Activated naive CD4-positive, alpha-beta T cell (primary cell): ENCODE measurements at places on chromosomes 1 and 21.

- DNase-seq: no peak
Measured at GRCh38 chr1:113812661-113813135, 422 bp upstream of the RSBN1 start.

DNA sequence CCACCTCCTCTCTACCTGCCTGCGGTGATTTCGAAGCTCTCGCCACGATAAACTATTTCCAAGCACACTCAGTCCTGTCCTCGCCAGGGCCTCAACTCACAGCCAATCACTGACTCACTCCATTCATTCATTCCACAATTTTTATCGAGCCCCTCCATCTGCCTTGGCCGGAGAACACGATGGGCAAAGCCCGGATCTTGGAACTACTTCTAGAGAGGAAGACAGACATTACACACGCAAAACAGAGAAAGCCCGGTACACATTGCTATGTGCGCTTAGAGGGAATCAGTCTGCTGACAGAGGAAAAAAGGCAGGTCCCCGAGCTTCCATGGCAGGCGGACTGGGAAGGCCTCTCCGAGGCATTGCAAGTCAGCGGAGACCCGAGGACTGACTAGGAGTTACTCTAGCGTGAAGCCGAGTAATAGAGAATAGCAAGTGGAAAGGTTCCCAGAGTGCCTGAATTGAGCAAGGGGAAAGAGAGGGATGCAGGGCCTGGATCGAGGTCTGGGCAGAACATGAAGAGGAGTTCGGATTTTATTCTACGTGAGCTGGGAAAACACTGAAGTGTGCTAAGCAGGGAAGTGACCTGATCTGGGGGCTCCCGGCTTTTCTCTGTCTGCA is 54.2 kb upstream of the DNAJC6 start:
- DNase-seq: no peak

- no peak for DNase-seq
Measured at GRCh38 chr1:172993640-172994039, 57.1 kb downstream of the TNFSF18 start.

- DNase-seq: no peak
Measured at GRCh38 chr1:6126521-6127067, 53.5 kb downstream of the CHD5 start.

GRCh38 chr1:31535561-31535960 is 40.8 kb upstream of the TINAGL1 start:
- DNase-seq: no peak

DNA sequence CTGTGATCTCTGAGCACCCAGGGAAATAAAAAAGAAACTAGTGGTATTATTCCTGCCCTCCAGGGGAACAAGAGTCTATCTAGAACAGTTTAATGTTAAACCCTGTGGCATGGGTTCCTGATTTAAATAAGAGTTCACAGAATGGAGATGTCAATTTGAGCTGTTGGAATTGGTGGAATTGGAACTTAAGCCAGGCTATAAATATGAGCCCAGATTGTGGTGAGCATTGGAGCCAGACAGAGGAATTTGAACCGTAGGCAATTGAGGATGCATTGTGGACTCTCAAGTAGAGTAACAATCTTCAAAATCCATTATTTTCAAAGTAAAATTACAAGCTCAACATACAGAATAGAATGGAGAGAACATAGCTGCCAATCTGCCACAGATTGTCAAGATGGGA is 98.2 kb downstream of the NEK7 start:
- DNase-seq: no peak

DNA sequence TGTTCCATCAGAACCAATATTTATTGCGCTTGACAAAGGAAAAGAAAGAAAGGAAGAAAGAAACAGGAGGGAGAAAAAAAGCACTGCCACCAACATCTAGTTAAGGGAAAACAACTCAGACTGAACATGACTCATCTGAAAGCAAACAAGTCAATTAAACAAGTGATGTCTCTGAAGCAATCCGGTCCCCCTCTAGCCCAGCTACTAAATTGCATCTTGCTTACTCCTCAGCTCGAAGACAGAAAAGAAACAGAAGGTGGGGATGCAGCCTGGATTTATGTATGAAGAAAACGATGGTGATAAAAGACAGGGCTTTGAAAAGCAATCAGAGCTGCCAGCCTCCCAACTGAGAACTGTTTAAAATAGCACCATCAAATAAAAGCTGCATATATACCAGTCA is 188.2 kb downstream of the OMA1 start:
- no peak for DNase-seq

DNA sequence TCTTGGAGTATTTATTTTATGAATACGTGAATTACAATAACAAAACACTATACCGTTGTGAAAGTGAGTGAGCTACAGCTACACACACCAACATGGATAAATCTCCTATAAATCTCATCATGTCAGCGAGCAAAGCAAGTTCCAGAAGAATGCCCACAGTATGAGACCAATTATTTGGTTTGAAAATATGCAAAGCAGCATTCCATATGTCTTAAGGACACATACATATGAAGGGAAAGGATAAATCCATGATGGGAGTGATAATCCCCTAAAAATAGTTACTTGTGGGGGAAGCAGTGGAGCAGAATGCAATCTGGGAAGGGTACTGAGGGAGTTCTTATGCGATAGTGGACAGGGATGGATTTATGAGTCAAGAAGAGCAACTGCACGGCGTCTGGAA is 261.3 kb downstream of the DISC1 start:
- no peak for DNase-seq

DNA sequence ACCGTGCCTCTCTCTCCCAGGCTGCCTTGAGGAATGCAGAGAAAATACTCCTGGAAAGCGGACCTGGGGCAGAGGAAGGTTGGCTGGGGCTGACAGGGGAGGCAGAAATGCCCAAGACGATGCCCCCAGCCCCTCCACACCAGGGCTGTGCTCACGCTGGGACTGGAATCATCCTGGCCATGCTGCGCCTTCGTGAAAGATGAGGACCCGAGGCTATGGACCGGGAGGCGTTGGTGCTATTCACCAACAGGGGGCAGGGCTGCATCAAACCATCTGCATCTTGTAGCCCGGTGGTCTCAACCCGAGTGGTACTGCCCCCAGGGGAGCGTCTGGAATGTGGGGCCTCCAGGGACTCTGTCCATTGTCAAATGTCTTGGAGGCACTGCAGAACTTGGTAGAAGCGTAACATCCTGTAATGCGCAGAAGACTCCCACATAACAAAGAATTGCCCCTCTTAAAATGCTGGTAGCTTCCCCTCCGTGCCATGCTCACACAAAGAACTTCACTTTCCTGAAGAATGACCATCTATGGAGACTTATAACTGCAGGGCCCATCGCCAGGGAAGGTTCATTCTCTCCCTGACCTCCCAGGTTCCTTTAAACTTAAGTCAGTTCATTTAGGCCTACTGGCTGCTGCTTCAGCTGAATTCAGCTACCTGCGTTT is 251.2 kb downstream of the RRAGC start:
- no peak for DNase-seq

GRCh38 chr1:91806769-91807700 is 78.9 kb downstream of the TGFBR3 start:
- DNase-seq: no peak

- no peak for DNase-seq
Measured at GRCh38 chr21:38250991-38251418, 5.8 kb upstream of the KCNJ15 start.

DNA sequence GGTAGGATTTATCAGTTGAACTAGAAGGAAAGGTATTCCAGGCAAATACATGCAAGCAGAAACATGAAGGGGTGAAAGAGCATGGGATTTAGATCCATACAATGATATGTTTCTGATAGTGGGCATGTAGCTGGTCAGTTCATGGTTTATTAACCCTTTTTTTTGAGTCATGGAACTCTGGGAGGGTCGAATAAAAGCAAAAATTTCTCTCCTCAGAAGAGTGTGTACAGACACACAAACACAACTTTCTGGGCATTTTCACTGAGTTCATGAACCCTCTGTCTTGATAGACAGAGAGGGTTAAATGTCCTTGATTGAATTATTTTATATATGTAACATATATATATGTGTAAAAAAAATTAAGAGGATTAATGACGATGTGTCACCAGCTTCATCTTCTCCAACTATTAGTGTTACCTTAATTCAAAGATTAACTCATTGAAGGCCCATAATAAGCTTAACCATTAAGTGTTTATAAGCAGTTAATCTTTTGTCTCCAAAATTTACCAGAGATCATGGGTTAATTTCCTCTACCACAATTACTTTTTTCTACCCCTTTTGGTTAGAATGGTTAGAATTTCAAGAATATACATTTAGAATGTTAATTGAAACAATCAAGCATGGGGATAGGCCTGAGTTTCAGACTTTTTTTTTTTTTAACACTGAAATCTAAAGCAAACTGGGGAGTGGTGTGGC is 4.6 kb downstream of the JUN start:
- DNase-seq: no peak

DNA sequence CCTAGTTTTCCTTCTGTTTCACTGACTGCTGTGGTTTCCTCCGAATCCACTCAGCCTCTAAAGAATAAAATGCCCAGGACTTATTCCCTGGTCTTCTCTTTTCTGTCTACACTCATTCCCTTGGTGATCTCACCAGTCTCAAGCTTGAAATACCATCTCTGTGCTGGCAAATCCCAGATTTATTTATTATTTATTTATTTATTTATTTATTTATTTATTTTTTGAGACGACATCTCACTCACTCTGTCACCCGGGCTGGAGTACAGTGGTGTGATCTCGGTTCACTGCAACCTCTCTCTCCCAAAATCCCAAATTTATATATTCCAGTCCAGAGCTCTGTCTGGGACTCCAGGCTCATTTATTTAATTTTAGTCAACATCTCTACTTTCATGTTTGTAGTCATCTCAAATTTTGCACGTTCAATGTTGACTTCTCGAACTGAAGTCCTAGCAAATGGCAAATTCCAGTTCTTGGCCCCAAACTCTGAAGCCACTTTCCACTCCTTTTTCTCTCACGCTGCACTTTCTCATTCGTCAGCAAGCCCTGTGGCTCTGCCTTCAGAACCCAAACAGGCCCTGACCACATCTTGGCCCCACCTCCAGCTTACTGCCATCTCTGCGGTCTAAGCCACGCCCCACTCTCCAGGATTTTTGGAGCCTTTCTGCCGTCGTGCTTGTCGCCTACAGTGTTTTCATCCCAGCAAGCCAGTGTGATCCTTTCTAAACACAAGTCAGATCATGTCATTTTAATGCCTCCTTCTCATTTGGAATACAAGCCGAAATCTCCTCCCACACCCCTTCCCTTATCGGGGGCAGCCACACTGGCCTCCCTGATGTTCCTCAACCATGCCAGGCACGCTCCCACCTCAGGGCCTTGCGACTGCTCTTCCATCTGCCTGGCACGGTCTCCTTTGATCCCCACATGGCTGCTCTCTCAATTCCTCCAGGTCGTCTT is 14.2 kb upstream of the TENT5B start:
- DNase-seq: no peak

DNA sequence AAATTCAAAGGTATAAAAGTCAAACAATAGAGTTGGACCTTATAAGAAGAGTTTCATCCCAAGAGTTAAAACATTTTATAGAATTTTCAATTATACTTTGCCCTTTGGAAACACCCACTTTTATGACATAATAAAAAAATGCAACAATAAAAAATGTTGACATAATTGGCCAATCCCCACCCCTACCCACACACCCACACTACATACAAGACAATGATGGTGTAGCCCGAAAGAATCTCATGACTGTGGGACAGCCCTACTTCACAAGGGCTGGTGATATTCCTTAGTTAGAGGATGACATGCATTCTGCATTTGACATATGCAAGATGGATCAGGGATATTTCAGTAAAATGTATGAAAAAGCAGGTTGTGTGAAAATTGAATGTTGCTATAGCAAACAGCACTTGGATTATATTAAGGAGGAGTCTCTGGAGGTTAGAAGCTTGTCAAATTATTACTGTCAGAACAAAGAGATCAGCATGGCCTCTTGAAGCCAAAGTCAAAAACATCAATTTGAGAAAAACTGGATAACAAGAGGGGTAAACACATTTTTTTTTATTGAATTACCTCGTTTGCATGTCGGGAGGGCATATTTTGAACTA is 133.0 kb upstream of the SAMSN1 start:
- DNase-seq: no peak

- DNase-seq: no peak
Measured at GRCh38 chr1:98849969-98850636, 154.6 kb downstream of the PLPPR5 start.

- DNase-seq: no peak
Measured at GRCh38 chr1:54486907-54487306, 61.1 kb upstream of the ACOT11 start.

DNA sequence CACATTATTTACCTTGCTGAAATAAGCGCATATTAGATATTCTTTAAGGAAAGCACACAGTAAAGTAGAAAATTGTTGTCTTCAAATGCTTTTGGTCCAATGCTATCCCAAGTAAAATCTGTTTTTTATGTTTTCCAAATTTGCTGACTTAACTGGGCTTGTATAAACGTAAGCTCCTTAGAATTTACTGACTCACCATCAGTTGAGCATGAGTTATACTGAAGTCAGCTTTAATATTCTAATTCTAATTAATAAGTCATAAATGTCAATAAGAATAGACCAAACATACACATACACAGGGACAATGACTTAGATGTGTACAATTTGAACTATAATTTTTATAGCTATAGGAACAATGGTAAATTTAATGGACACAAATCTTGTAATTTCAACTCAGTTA is 319.2 kb downstream of the TPR start:
- no peak for DNase-seq

- no peak for DNase-seq
Measured at GRCh38 chr1:222339376-222339947, 208.4 kb downstream of the HHIPL2 start.

- DNase-seq: no peak
Measured at GRCh38 chr1:54476530-54477109, 70.4 kb upstream of the SSBP3 start.

DNA sequence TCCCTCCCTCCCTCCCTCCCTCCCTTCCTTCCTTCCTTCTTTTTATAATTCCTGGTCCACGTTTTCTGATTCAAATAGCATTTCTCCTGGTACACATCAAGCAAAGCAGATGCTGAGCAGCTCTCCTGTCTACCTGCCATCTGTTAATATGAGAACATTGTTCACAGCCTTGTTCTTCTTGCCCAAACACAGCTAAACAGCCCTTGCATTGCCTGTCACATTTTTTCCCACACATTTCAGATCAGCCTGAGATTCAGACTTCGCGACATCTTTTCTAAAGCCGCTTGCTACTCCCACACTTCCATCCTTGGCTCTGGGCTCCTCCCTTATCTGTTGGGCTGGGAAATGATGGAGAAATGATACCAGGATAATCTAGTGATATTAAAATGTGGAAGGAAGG is 200.5 kb downstream of the PCP4 start:
- DNase-seq: no peak

DNA sequence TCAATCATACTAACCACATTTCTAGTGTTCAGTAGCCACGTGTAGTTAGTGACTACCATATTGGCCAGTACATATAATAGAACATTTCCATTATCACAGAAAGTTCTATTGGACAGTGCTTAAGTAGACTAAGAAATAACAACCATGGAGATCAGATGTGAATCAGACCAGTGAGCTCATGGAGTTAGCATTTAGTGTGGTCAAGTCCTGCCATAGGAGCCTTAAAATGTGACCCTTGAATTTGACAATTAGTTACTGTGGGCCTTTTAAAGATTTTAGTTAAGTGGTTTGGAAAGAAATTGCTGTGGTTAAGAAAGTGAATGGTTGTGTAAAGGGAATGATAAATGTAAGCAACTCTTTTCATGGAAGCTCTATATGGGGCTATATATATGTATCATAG is 123.4 kb downstream of the POU2F1 start:
- DNase-seq: no peak

- no peak for DNase-seq
Measured at GRCh38 chr1:9145021-9145668, 16.2 kb upstream of the GPR157 start.
